ENCODE measurements at places on chromosomes 11 and 22. TPM values are rescaled to one million over a fixed set of nuclear protein-coding genes. Genes with fewer than 3 reads are reported as not detected.

- H3K27ac ChIP-seq = no peak overlapping the region
- no peaks in the 10 kb centered on the region for H3K27me3 ChIP-seq
- DNase-seq = no peak
- H3K4me1 ChIP-seq = peaks cover 8% of the 10 kb centered on the region
- H3K36me3 ChIP-seq = peaks cover 22% of the 10 kb centered on the region
- H3K4me3 ChIP-seq = no peak overlapping the region
These were observed 105.5 kb downstream of the CCDC83 start for GRCh38 chr11:85960678-85961077.

GRCh38 chr22:17087498-17088131 is 2.8 kb downstream of the IL17RA start:
- peaks cover 8% of the 10 kb centered on the region for H3K4me1 ChIP-seq
- H3K4me3 ChIP-seq = no peak overlapping the region
- no peaks in the 10 kb centered on the region for H3K36me3 ChIP-seq
- H3K27me3 ChIP-seq = peaks cover 24% of the 10 kb centered on the region

BTG4 gene
- not detected for total RNA-seq

GRCh38 chr22:38455076-38455529 is at the start of gene KCNJ4:
Gene KCNJ4 (minus strand): TSS chr22:38455199. CDS start chr22:38428132, 27,067 bp downstream.
- H3K36me3 ChIP-seq = no peaks in the 10 kb centered on the region
- no peak within 1 kb of the TSS for H3K27ac ChIP-seq
- peaks cover 34% of the 10 kb centered on the region for H3K4me1 ChIP-seq

DNA sequence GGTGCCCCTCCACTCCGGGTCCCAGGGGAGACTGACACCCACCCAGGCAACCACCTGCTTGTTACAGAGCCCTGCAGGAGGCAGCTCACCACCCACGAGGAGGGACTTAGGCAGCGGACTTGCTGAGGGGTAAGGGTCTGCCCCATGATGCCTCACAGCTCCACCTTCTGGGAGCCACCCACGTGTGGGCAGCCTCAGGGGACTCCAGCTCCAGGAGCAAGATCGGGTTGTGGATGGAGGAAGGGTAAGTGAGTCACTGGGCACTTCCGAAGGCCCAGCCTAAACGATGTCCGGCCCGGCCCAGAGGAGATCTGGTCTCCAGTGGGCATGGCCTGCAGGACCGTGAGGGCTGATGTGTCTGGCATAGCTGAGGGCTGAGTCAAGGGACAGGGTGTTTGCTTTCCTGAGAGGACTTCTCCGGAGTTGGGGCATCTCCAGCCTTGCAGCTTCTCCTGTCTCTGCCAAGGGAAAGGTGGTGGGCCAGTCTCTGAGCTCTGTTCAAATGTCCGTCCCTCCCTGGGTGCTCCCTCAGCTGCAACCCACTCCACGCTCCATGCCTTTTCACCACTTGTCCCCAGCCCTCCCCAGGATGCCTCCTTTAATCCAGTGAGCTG is 32.3 kb upstream of the P2RY2 start:
- H3K4me3 ChIP-seq = no peak overlapping the region
- peaks cover 18% of the 10 kb centered on the region for H3K4me1 ChIP-seq
- no peak overlapping the region for H3K27ac ChIP-seq
- no peaks in the 10 kb centered on the region for H3K36me3 ChIP-seq
- DNase-seq = no peak

LZTR1 gene
- total RNA-seq = 34.2 TPM

DNA sequence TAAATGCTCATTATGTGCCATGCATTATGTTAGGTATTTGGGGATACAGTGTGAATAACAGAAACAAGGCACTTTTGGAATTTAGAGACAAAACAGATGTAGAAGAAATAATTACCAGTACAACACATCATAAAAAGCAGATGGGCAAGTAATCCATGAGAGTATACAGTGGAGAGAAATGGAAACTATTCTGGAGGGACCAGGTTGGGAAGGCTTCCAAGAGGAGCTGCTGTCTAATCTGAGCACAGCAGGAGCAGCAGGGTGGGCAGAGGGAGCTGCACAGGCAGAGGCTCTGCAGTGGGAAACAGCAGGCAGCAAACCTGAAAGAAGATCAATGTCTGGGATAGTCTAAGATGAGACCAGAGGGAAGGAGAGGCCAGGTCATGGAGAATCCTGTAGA is 268.7 kb upstream of the CCDC90B start:
- H3K27ac ChIP-seq = no peak overlapping the region
- no peak overlapping the region for H3K4me3 ChIP-seq
- peaks cover 2% of the 10 kb centered on the region for H3K4me1 ChIP-seq
- DNase-seq = peak; percentile 75
- H3K27me3 ChIP-seq = no peaks in the 10 kb centered on the region

DNA sequence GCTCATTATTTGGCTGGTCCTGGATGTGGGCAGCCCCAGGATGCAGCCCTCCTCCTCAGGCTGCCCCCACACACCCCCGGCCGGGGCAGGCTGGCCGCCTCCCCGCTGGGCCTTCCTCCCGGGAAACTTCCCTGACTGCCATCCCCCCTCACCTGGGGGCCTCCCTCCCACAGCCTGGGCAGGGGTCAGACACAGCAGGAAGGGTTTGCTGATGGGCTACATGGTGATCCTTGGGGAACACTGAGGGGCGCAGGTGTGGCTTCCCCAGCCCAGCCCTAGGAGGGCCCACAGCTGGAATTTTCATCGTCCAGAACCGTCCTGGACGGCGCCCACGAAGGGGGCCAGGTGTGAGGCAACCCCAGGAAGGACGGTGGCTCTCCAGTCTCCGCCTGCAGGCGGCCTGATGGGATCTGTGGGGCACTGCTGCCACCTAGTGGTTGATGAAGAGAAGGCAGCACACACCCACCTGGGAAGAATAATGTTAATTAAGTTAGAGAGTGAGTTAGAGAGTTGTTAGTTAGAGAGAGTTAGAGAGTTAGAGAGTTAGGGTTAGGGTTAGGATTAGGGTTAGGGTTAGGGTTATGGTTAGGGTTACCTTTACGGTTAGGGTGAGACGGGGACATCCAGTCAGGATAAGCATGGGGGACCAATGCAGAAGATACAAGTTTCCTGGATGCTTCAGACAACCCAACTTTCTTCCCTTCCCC is 75.9 kb upstream of the PRR5 start:
- H3K36me3 ChIP-seq = no peaks in the 10 kb centered on the region
- peak; percentile 75 for DNase-seq
- H3K4me1 ChIP-seq = peaks cover 3% of the 10 kb centered on the region
- no peak overlapping the region for H3K4me3 ChIP-seq
- H3K27ac ChIP-seq = no peak overlapping the region

All from muscle of leg (tissue), 16 donors.